ENCODE measurements at places on chromosomes 2 and 18.

DNA sequence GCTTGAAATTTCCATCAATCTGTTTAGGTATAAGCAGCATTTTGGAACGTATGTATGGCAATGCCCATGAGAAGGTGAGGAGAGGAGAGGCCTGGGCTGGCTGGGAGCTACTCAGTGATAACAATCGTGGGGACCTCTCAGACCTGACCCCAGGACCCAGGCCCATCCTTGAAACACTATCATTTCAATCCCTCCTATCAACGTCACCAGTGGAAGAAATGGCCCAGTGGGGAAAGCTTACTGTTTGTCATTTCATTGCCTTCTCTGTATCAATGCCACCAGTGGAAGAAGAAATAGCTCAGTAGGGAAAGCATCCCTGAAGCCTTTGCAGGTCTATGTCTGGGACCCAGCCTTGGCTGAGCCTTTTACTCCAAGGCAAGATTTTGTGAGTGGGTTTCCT lies 44.8 kb downstream of the ASB18 start:
- DNase-seq = no peak

DNA sequence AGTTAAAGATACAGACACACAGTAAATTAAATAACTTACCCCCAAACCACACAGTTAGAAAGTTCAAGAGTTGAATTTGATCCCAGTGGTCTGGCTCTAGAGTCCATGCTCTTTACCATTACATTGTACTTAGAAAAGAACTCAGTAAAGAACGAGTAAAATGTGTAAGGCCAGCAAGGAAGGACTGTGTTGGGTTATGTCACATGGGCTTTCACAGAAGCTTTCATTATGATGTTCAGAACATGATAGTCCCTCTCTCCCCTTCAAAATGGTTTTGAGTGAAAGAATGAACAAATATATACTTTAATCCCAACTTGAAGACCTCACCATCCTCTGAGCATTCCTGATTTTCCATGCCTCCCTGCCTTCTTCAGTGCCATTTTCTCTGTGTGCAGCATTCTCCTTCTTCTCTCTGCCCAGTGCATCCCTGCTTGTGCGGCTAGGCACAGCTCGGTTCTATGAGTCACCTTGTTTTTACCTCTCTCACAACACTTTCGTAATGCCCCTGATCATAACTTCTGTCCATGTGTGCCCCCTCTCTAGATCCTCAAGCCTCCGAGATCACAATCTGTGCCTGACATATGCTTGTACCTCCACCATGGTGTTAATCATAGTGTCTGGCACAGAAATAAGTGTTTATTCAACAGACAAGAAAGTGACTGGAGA lies 22.0 kb downstream of the RASGRP3 start:
- no peak for DNase-seq

- no peak for DNase-seq
These were observed 3.5 kb downstream of the ATP6V1B1 start for GRCh38 chr2:70939001-70939838.

DNA sequence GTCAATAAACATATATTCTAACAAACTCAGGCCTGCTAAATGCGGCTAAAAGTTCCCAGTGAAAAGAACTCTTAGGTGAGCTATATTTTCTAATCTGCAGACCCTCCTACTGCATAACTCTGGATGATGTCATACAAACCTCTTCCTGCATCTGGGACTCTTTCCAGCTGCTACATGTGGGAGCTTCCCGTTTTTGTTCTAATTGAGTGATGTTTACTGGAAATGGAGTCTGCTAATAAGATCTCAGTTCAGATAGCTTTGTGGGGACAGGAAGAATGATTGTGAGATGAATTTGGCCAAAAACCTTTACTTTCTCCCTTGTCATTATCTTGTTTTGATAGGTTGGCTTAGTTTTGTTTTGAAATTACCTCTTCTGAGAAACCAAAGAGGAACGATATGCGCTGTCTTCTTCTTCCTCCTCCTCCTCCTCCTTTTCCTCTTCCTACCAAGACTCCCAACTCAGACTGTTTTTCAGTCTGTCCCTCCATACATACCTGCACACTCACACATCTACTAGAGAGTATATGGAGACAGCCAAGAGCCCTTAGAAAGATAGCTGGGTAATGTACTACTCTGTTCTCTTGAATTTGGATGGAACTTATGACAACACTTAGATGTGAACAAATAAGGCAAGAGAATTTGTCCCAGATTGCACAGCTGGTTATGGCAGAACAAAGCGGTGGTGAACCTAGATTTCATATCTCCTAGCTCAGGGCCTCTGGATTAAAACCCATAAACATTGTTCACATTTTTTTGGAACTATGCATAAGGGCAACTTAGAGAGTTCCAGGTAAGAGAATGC lies 39.8 kb upstream of the AAK1 start:
- DNase-seq = no peak

DNA sequence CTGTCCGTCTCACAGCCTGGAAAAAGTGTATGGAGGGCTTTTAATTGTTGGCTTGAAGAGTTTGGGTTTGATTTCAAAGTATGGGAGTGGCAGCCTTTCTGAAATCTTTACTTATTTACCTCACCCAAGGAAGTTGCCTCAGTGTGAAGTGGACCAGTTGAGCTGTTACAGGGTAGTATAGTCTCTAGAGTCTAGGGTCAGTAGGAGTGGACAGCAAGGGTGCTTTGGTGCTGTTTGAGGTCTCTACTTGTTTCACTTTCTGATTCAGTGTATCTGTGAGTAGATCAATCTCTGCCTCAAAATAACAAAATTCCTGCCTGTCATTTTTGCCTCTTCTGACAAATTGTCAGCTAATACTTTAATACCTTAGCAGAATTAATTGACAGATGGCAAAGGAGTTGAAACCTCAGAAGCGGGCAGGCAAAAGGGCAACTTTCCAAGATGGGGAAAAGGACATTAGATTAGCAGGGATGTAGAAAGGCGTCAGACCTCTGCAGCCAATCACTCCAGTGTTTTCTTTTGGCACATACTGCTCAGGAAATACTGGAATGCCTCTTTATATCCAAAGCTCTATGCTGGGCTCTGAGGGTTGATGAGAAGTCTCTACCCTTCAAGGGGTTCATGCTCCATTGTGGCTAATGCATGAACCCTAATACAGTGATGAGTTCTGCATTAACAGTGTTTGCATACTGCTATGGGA lies 5.9 kb downstream of the RIOK3 start:
- no peak for DNase-seq

DNA sequence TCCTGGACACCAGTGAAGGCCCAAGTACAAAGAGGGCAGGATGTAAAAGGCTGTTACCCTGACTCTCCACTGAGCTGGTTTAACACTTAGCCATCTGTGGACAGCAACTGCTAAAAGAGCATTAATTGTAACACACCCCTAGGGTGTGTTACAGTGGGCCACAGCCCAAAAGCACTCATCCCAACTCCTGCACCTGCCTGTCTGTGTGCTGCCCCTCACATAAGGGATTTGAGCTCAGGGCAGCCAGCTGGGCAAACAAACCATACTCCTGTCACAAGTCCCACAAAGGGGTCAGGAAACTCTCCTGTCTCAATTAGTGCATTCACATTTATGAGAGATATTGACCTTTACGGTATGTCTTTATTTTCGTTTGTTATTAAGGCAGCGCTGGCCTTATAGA lies 833.1 kb upstream of the NXPH2 start:
- no peak for DNase-seq

- DNase-seq = peak; percentile 23
These were observed 18.7 kb upstream of the SCYGR1 start for GRCh38 chr2:227406177-227407031.

GRCh38 chr2:172063446-172063845 lies 21.9 kb upstream of the DLX1 start:
- DNase-seq = no peak

DNA sequence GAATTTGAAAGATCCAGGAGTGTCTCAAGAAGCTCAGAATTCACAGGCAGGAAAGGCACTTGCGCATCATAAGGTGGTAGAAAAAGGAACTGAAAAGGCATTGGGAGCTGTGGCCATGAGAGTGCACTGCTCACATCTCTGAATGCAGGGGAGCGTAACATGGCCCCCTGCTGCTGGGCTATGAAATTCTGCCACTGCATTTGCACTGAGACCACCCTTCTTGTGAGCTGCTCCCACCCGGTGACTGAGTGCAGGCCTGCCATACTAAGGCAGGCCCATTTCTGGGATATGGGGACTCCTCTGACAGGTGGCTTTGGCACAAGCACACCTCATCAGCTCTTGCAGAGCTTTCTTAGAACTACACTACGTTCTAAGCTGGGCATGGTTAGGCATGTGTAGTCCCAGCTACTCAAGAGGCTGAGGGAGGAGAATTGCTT lies 25.3 kb upstream of the STARD7 start:
- DNase-seq = no peak

DNA sequence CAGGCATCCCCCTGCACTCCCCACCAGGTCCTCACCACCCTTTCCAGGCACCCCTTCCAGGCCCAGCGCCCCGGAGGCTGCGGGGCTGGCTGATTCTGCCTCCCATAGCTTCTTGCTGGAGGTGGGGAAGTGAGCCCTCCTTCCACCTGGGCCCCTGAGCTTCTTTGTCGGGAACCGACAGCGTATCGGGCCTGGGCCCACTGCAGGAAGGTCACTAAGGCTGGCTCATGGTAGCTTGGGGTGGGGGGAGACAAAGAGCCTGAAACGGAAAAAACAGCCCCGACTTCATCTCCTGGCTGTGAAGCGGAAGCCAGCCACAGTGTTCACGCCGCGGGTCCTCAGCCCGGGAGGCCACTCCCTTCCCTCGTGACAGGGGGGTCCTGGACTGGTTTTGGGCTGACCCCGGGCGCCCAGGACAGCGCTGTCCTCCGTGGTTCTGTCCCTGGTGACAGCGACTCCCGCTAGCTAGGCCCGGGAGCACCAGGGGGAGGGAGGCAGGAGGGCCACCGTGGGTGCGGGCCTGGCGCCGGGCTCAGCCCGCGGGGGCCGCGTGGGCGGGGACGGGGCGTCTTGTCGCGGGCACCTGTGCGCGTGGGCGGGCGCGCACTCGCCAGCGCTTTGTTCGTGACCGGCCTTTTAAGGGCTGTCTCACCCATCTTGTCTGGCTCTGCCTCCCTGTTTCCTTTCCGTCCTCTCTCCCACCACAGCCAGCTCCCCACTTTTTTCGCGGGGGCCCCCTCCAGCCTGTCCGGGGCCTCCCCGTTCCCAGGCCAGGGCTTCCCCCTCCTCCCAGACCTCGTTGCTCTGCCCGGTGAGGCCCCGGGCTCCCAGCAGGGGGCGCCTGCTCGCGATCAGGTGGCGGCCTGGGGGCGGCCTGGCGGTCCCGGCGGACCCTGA lies 64.9 kb downstream of the DNMT3A start:
- DNase-seq = peak; percentile 42

DNA sequence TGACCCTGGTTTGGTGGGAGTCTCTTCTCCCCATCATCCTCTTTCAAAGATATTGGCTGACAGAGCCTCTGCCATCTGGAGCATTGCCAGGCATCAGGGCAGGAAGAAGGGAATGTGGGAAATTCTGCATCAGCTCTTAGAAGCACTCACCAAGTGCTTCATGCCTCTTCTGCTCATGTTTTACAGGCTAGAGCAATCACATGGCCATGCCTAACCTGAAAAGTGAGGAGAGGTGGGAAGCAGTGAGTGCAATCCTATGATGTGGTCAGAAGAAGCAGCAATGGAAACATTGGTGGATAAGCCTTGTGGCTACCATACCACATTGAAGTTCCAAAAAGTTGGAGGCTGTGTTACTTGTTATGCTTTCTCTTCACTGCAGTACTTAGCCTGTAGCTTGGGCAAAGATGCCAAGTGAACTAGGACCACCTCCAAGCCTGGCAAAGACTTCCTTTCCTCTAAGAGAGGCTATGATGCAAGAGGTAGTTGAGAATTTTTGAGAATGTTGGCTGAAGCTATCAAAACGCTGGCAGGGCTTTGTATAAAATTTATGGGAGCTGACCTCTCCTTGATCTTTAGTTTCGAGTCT lies 64.1 kb downstream of the BCL2L11 start:
- no peak for DNase-seq

GRCh38 chr18:60038731-60039130 lies 138.9 kb downstream of the PMAIP1 start:
- no peak for DNase-seq

GRCh38 chr2:12320027-12320734 lies 396.6 kb upstream of the TRIB2 start:
- DNase-seq = no peak

Measured in hematopoietic multipotent progenitor cell treated with erythropoietin and hydrocortisone succinate and interleukin-3 and kit ligand, for 15 days (in vitro differentiated cells).